ENCODE measurements at places on chromosomes 6 and 20. TPM values are rescaled to one million over a fixed set of nuclear protein-coding genes. Genes with fewer than 3 reads are reported as not detected.

TGM2 gene
- total RNA-seq: 40.3 TPM

MAN1A1 gene
- total RNA-seq: 33.7 TPM

DLL1 gene
- 11.6 TPM for total RNA-seq

NHLRC1 gene
- total RNA-seq: 1.2 TPM

DNA sequence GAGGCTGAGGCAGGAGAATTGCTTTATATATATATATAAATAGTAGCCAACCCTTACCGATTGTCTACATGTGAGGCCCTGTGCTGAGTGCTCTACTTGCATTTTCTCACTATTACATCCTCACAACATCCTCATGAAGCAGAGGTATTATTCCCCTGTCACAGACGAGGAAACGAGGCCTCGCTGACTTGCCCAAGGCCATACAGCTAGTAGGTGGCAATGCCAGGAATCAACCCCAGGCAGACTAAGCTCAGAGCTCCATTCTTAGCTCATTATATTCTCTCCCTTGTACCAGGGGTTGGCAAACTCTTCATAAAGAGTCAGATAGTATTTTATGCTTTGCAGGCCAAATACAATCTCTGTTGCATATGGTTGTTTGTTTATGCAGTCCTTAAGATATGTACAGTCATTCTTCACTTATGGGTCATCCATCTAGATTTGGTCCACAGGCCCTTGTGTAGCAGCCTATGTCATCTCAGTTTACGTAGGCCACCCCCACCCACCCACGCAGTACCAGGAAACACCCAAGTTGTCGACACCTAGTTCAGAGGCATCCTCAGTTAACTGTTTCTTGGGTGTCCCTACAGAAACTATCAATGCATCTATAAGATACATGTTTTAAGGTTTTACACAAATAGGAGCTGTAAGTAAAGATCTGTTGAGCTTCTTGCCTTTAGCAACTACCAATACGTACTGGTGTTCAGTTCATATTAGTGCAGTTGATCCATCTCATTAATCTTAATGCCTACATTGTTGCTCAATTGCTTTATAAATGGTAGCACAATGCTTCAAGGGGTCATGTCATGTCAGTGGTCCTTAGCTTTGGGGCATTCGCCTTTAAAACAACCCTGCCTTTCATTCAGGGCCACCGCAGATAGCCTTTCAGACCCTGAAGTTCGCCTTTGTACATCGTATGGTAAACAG, 3.0 kb downstream of the CASS4 start:
- H3K4me3 ChIP-seq: no peak overlapping the region
- H3K27me3 ChIP-seq: no peaks in the 10 kb centered on the region
- H3K36me3 ChIP-seq: no peaks in the 10 kb centered on the region
- DNase-seq: no peak
- H3K27ac ChIP-seq: no peak overlapping the region

GRCh38 chr6:92329208-92329847, 1090.0 kb downstream of the EPHA7 start:
- H3K36me3 ChIP-seq: no peaks in the 10 kb centered on the region
- DNase-seq: no peak
- H3K27me3 ChIP-seq: no peaks in the 10 kb centered on the region
- H3K4me1 ChIP-seq: no peaks in the 10 kb centered on the region
- no peak overlapping the region for H3K27ac ChIP-seq

GRCh38 chr20:47326658-47327268, 29.7 kb downstream of the ZMYND8 start:
- peaks cover 30% of the 10 kb centered on the region for H3K4me1 ChIP-seq
- no peak overlapping the region for H3K4me3 ChIP-seq
- DNase-seq: no peak
- H3K27ac ChIP-seq: no peak overlapping the region
- H3K27me3 ChIP-seq: no peaks in the 10 kb centered on the region

- H3K4me3 ChIP-seq: no peak overlapping the region
- no peak overlapping the region for H3K27ac ChIP-seq
- H3K36me3 ChIP-seq: no peaks in the 10 kb centered on the region
- no peak for DNase-seq
- peaks cover 28% of the 10 kb centered on the region for H3K4me1 ChIP-seq
- no peaks in the 10 kb centered on the region for H3K27me3 ChIP-seq
These were observed 118.9 kb upstream of the COL21A1 start for GRCh38 chr6:56366141-56366852.

GRCh38 chr6:53333439-53334408, 15.0 kb downstream of the ELOVL5 start:
- no peak for DNase-seq
- no peak overlapping the region for H3K4me3 ChIP-seq
- no peaks in the 10 kb centered on the region for H3K4me1 ChIP-seq
- H3K27me3 ChIP-seq: no peaks in the 10 kb centered on the region

- no peak overlapping the region for H3K4me3 ChIP-seq
- peak; percentile 26 for DNase-seq
- no peak overlapping the region for H3K27ac ChIP-seq
- no peaks in the 10 kb centered on the region for H3K27me3 ChIP-seq
These were observed 14.2 kb upstream of the NPBWR2 start for GRCh38 chr20:64121586-64121985.

DNA sequence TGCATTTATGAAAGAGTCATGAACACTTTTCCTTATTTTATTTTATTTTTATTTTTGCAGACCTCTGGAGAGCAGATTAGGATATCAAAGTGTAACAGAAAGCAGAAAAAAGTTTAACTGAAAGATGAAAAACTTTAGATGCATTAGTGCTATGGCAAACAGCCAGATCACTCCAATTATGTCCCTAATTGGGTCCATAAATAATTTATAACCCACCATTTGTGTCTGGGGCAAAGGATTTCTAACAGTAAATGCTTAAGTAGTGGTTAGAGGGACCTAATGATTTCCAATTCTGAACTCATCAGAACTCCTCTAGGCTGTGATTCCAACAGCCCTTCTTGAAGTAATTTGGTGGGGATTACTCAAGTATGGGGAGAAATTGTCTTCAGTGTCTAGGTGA, 93.7 kb upstream of the PROKR2 start:
- H3K4me1 ChIP-seq: no peaks in the 10 kb centered on the region
- H3K27ac ChIP-seq: no peak overlapping the region
- no peaks in the 10 kb centered on the region for H3K36me3 ChIP-seq
- H3K27me3 ChIP-seq: no peaks in the 10 kb centered on the region

Data from pancreas (tissue), 10 donors.